ENCODE measurements at places on chromosomes 2 and 18. TPM values are rescaled to one million over a fixed set of nuclear protein-coding genes. Genes with fewer than 3 reads are reported as not detected.
A peak's percentile ranks its signal among the peaks of the same experiment; 100 is the strongest.

Gene STARD6
- not detected for total RNA-seq

Gene LRRC30
- not detected for total RNA-seq

Gene FBLN7
- total RNA-seq: 25.4 TPM

Gene FBXO36
- 1.3 TPM for total RNA-seq

Gene IL1RL2
- total RNA-seq: 0.75 TPM

Gene SRSF7
- 236 TPM for total RNA-seq

Gene C1QL2
- total RNA-seq: not detected

Gene CRYBA2
- not detected for total RNA-seq

DNA sequence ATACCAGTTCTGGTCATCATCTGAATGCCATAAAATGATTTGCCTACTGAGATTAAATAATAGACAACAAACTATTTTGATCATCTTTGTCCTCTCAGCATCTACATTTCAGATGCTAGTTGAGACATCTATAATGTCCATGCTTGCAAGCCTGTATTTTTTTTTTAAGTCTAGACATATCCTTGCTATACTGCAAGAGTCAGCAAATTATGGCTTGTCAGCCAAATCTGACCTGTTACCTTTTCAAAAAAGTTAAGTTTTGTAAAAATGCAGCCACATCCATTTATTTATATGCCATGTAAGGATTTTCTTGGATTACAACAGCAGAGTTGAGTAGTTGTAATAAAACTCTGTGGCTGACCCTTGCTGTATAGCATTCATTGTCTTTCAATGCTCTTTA is 1355.7 kb upstream of the FAM98A start:
- no peak for DNase-seq

GRCh38 chr2:153497938-153498629 is 19.5 kb upstream of the RPRM start:
- no peak for DNase-seq

DNA sequence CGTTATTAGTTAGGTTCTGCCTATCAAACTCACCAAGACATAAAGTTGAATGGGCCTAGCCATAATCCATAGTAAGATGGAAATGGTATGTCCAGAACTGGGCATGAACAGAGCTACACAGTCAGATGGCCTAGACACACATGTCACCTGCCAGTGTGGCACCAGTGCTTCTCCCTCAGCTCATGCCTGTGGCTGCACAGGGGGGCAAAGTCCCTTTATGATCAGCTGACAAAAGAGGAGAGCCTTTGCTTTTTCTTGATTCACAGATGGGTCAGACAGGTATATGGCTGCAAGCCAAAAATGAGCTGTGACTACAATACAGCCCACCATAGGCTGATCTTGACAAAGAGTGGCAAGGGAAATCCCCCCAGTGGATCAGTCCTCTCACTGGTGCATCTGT is 28.3 kb upstream of the STARD7 start:
- DNase-seq: no peak

GRCh38 chr18:22848615-22849014 is 84.5 kb upstream of the RBBP8 start:
- DNase-seq: no peak

- DNase-seq: no peak
Observed at GRCh38 chr2:109203246-109204011, 74.4 kb downstream of the SH3RF3 start.

DNA sequence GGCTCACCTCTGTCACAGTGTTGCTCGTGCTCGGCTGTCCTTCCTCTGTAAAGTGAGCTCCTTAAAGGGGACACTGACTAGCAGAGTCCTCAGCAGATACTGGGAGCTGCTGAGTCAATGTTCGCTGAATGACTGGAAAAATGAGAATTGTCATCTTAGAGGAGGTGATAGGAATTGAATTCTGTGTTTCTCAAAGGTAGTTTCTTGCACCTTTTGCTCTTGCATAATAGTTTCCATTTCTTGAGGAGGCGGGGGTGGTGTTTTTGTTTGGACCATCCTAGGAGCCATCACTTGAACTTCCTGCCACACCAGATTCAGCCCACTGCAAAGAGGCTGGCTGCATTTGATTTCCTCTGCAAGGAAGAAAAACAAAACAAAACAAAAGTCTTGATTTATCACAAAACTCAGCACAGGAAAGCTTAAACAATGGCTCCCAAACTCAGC is 11.4 kb upstream of the RFX8 start:
- DNase-seq: no peak

DNA sequence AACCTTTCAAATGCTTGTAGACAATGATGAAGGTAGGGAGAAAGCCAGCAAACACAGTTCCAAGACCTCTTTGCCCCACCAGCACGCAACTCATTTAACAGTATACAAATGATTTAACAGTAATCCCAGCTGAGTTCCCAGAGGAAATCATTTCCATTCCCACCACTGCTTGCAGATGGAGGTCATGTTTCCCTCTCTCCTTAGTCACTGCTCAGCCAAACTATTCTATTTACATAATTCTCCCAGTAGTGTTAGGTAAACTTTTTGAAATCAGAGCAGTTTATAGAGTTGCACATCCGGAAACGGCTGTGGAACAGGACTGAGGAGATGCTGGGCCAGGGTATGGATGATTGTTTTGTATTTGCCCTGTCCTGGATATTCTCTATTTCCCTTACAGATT is 328.5 kb downstream of the FIGN start:
- no peak for DNase-seq

GRCh38 chr2:208415897-208416296 is 9.3 kb downstream of the PTH2R start:
- DNase-seq: no peak

GRCh38 chr2:100184055-100184737 is 41.8 kb upstream of the AFF3 start:
- DNase-seq: no peak

GRCh38 chr2:46236006-46236875 is 61.0 kb upstream of the EPAS1 start:
- no peak for DNase-seq

DNA sequence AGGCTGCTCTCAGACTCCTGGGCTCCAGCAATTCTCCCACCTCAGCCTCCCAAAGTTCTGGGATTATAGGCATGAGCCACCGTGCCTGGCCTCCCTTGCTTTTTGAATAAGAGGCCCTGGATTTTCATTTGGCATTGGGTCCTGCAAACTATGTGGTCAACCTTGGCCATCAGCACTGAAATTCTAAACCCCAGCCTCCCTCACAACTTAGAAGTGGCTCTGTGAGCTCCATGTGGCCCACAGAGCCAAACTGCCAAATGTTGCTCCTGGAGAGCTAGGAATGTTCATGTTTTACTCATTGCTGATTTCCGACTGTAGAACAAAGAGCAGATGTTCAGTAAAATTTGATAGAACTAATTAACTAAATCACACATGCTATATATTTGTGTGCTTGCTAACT is 210.6 kb upstream of the AGAP1 start:
- DNase-seq: no peak

GRCh38 chr2:207936380-207936779 is 88.9 kb downstream of the PLEKHM3 start:
- no peak for DNase-seq

- DNase-seq: no peak
Observed at GRCh38 chr2:66957198-66957597, 439.9 kb upstream of the ETAA1 start.

- no peak for DNase-seq
Observed at GRCh38 chr2:30923623-30924022, 116.4 kb upstream of the CAPN13 start.

DNA sequence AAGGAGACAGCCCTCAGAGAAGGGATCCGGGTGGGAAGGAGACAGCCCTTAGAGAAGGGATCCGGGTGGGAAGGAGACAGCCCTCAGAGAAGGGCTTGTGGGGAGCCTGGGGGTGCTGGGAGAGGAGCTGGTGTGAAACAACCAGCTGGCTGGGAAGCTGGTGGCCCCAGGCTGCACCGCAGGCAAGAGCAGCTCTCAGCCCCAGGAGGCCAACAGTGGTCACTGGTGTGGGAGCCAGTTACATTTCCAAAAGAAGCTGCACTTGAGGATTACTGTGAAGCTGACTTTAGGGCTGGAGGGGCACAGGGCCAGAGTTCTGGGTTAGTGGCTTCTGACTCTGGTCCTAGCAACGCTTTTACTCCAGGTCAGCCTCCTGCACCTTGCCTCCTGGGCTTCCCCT is 3.3 kb downstream of the HES6 start:
- DNase-seq: no peak

GRCh38 chr2:136008205-136008865 is 22.9 kb upstream of the DARS1 start:
- DNase-seq: peak; percentile 55

GRCh38 chr18:31261792-31262582 is 56.0 kb upstream of the DSG1 start:
- no peak for DNase-seq

DNA sequence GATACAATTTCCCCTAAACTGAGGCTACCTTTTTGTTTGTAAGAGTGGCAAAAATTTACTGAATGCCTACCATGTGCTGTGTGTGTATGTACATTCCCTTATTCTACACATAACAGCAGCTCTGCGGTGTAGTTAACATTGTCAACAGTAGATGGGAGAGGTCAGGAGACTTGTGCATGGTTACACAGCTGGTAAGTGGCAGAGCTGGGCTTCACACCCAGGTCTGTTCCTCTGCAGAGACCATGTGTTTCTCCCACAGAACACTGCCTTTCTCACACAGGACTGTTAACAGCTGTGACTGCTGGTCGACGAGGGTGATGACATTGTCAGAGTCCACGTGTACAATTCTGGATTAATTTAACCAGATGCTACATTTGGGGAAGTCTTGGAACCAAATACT is 49.1 kb downstream of the EML6 start:
- DNase-seq: no peak

GRCh38 chr18:12409469-12409868 is 1.7 kb downstream of the PRELID3A start:
- no peak for DNase-seq

DNA sequence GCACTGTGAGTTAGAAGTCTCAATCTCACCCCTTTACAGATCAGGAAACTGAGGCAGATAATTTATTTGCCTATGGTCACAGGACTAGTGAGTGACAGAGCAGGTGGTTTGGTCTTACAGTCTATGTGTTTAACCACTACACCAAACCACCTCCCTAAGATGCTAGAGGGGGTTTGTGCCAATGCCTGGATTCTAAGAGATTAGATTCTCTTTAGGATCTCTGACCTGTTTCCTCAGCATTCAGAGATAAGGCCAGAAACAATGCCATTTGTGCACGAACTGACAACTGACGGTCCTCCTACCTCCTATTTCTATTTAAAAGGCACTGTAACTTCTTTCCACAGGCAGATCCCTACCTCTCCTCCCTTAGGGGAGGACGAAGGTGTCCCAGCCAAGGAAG is 2.3 kb upstream of the SLC20A1 start:
- no peak for DNase-seq

GRCh38 chr2:12169721-12170120 is 423.3 kb downstream of the LPIN1 start:
- DNase-seq: no peak

GRCh38 chr2:46225730-46226129 is 71.5 kb upstream of the EPAS1 start:
- no peak for DNase-seq

- DNase-seq: no peak
Observed at GRCh38 chr2:110105608-110106467, 9.8 kb downstream of the MALL start.

- DNase-seq: no peak
Observed at GRCh38 chr18:13353084-13353823, 134.7 kb downstream of the LDLRAD4 start.

DNA sequence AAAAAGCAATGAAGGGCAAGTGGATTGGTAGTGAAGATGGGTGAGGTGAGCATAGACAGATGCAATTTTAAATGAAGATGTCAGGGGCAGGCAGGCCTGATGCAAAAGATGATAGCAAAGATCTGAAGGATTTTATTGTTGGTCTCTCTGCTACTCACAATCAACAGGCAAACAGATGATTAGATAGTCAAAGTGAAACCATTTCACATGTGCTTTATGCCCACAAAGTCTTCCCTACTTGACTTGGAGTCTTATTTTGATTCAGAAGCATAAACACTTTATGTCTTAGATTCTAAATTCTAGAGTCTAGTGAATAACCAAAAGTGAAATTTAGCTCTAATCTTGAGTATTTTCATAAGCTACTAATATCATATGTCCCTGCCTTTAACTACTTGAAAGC is 153.8 kb upstream of the HNRNPA3 start:
- DNase-seq: no peak

DNA sequence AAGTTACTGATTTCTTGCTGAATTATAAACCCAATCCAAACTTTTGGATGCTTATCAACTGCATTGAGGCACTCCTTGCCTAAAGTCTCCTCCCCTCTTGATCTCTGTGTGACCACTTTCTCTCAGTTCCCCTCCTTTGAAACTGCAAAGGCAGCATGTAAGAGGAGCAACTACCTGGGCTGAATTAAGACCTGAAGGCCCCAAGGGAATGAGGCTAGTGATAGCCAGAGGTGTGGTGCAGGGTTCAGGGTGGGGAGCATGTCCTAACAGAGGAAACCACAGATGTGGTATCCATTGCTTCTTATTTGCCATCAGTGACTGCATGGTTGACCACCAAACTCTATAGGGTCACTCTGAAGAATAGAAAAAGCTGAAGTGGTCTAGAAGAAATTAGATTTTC is 557.9 kb downstream of the TNS1 start:
- no peak for DNase-seq

DNA sequence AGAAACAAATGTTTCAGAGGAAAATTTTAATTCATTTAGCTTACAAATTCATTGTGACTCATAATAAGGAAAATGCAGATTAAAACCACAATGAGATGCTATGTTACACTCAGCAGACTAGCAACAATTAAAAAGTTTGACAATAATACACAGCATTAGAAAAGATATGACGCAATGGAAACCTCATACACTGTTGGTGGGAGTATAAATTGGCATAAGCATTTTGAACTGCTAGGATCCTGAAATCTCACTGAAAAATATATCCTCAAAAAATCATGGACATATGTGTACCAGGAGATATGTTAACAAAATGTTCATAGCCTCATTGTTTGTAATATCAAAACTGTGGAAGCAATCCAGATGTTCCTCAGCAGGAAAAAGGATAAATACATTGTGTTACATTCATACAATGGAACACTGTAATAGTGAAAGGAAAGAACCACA is 13.7 kb downstream of the CALCRL start:
- DNase-seq: no peak

DNA sequence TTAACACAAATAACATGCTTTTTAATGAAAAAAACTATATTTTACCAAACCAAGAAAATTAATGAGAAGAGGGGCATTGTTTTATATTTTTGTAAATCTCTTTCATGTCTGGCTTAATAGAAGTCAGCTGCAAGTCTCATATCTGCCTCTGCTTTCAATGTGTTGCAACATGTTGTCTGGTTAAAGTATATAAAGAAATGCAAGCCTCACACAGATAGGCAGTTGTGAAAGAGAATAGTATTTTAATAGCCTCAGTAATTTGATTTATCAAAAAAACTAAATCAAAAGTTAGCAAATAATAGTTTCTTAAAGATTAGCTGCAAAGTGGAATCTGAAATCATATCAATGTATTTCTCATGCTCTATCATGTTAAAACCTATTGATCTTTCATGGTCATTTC is 52.9 kb upstream of the NCOA1 start:
- no peak for DNase-seq

Measured in activated naive CD4-positive, alpha-beta T cell treated with anti-CD3 and anti-CD28 coated beads, Interleukin-2, amount 50 U/mL, for 72 hours (primary cell).